ENCODE measurements at places on chromosomes 3 and 15. TPM values are rescaled to one million over a fixed set of nuclear protein-coding genes. Genes with fewer than 3 reads are reported as not detected.

The SPSB4 gene
- not detected for polyA plus RNA-seq

The GP9 gene
- 0.50 TPM for polyA plus RNA-seq

GRCh38 chr3:53650928-53651661 is 156.7 kb downstream of the CACNA1D start:
- DNase-seq: no peak

The COL6A6 gene
- 121 TPM for polyA plus RNA-seq

- no peak for DNase-seq
Observed at GRCh38 chr3:138433892-138434275, 532 bp upstream of the ESYT3 start.

The PP2D1 gene
- polyA plus RNA-seq: 0.18 TPM

The CCR8 gene
- not detected for polyA plus RNA-seq

- no peak for DNase-seq
Observed at GRCh38 chr3:62128051-62128450, 245.3 kb downstream of the FEZF2 start.

- no peak for DNase-seq
Observed at GRCh38 chr3:166570102-166570501, 732.9 kb upstream of the BCHE start.
